ENCODE measurements at places on chromosomes 7 and 10.
A peak's percentile ranks its signal among the peaks of the same experiment; 100 is the strongest.

- DNase-seq, result no peak
These were observed 410.8 kb downstream of the MDFIC start for GRCh38 chr7:115332691-115333090.

DNA sequence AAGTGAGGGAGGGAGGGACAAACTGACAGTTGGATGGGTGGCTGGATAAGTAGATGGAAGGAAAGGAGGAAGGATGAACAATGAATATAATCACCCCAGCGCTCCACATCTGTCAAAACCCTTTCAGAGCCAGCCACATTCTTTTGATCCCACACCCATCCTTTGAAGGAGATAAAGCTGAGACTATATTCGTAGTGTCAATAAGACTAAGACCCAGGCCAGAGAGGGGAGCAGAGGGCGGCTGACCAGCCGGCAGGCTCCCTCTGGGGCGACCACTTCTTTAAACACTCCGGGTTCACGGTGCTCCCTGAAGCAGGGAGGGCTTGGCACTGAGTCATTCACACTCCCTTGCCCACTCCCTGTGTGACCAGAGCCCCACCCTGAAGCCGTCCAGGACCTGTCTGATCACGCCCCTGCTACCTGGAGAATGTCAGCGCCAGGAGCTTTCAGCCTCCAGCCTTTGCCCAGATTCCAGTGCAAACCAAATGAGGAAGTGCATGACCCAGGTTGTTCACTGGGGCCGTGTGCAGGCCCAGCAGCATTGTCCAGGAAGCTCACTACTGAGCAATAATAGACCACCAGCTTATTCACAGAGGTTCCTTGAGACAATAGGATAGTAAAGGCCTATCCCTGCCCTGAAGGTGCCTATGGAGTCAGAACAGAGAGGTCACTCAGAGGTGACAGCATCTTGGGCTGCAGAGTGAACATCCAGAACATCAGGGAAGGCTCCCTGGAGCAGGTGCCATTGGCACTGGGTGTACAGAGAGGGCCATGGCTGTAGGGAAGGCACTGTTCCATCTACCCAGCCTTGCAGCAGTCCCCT is 34.4 kb downstream of the UNC5B start:
- DNase-seq, result no peak

GRCh38 chr10:17644485-17644943 is 563 bp downstream of the STAM start:
- no peak for DNase-seq

GRCh38 chr7:21028599-21028998 is 241.9 kb upstream of the SP8 start:
- DNase-seq, result no peak

DNA sequence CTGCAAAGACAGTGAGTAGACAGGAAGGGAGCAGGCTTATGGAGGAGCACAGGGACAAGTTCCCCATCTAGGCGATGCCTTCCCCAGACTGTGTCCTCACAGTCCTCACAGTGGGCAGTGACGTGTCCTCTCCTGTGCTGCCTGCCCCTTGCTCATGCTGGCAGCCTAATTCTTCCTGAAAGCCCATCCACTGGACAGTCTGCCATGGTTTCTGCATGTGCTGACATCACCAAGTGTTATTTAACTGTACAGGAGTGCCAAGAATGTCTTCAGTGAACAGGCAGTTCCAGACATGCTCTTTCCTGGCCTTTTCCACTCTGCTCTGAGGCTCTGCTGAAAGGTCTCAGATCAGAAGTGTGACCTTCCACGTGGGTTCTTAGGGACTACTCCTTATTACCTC is 54.1 kb downstream of the ZNF248 start:
- DNase-seq, result no peak

GRCh38 chr7:17994079-17994850 is 33.4 kb downstream of the PRPS1L1 start:
- DNase-seq, result no peak

DNA sequence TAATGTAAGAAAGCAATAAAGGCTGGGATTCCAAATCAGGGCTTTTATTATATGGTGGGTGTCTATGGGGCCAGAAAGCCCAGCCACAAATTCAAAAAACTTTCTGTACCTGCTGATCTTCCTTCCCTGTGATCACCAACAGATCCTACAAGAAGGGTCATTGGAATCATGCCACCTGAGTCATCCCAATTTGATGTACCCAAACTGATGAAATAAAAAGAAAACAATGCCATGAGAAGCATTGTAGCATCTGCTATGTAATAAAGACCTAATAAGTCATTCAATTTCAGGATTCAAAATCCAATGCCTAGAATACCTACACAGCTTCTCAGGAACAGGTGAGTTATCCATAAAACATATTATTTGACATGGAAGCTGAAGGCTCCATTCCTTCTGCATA is 228.8 kb downstream of the DKK1 start:
- DNase-seq, result no peak

DNA sequence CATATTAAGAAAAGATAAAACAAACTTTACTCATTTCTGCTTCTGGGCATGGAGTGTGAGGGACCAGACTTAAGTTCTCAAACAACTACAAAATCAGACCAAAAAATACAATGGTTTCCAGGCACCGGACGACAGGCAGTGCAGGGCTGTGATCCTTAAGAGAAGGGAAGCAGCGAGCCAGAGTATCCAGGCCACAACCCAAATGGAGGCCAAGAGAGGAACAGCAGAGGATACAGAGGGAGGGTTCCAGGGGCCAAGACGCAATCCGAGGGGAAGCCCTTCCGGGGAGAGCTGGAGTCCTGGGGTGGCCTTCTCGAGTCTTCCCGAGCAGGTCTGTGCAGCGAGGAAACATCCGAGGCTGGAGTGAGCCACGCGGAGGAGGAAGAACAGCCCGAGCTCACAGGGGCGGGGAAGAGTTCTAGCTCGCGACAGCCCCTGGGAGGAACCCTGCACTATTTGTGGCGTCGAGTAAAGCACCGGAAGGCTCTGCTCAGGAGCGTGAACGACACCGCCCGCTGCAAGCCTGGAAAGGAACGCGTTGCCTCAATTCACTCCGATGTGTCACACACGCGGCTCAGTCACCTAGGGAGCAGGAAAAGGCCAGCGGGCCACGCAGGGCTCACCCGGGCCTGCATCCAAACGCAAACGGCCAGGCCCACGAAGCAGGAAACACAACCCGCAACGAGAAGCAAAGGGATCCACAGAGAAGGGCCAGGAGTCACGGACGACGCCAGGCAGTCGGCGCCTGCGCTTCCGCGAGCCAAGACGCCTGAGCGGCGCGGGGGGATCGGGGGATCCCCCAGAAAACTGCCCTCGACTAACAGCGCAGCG is 933 bp upstream of the RNF32 start:
- DNase-seq, result no peak

DNA sequence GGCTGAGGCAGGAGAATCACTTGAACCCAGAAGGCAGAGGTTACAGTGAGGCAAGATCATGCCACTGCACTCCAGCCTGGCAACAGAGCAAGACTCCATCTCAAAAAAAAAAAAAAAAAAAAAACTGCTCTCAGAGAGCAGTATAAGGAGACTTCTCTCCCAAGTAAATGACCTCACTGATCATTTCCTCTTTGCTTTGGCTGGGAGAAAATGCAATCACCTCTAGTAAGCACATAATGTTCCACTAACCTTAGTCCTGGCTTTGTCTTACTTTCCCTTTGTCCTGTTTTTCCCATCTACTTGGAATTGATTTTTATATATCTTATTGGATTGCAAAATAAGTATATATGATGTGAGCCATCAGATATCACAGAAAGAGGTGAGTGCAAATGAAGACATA is 2.5 kb downstream of the SLC25A13 start:
- DNase-seq, result no peak

GRCh38 chr7:128934361-128935341 is 3.1 kb upstream of the IRF5 start:
- no peak for DNase-seq

GRCh38 chr7:30164567-30164966 is 29.8 kb downstream of the MTURN start:
- no peak for DNase-seq

DNA sequence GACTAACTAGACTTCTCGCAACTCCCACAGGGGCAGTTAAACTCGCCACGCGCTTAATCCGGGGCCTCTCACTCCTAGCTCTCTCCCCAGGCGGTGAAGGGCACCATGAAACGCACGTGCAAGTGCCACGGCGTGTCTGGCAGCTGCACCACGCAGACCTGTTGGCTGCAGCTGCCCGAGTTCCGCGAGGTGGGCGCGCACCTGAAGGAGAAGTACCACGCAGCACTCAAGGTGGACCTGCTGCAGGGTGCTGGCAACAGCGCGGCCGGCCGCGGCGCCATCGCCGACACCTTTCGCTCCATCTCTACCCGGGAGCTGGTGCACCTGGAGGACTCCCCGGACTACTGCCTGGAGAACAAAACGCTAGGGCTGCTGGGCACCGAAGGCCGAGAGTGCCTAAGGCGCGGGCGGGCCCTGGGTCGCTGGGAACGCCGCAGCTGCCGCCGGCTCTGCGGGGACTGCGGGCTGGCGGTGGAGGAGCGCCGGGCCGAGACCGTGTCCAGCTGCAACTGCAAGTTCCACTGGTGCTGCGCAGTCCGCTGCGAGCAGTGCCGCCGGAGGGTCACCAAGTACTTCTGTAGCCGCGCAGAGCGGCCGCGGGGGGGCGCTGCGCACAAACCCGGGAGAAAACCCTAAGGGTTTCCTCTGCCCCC is 19.5 kb downstream of the WNT8B start:
- peak; percentile 13 for DNase-seq

DNA sequence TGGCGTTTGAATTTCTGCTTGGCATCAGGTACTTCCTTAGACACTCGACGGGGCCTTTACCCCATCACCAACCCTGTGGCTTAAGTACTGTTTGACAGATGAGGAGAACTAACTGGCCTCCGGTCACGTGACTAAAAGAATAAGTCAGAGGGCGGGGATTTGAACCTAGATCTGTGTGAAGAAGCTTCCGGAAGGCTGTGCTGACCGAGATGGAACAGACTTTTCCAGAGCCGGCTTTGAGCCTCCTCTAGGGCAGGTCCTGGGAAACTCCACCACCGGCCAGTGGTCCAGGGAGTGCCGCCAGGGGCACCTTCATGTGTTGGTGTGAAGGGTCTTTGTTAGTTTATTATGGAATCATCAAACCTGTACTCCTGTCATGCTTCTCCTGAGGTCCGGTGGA is 26.9 kb downstream of the CAMK1D start:
- no peak for DNase-seq

- no peak for DNase-seq
These were observed 56.4 kb downstream of the CYCS start for GRCh38 chr7:25068502-25069213.

DNA sequence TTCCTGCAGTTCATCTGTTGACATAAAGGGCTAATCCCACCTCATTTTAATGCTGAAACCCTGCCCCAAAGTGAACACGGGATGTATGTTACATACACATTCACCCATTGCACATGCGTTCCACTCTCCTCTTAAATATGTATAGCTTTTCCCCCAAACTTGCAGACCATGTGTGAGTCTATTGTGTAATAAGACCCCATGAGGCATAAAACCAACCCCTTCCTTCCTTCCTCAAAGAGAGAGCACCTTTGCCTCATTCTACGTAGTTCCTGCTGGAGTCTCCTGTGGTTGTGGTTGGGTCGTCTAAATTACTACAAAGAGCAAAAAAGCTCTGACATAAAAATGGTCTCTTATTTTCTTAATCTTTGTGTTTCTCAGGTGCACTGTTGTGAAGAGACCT is 345.7 kb upstream of the KLF6 start:
- no peak for DNase-seq

GRCh38 chr7:36881233-36881874 is 157.1 kb upstream of the AOAH start:
- DNase-seq, result no peak

GRCh38 chr10:36336315-36336714 is 694.2 kb upstream of the FZD8 start:
- DNase-seq, result no peak

GRCh38 chr7:805261-805660 is 27.0 kb upstream of the SUN1 start:
- DNase-seq, result no peak

DNA sequence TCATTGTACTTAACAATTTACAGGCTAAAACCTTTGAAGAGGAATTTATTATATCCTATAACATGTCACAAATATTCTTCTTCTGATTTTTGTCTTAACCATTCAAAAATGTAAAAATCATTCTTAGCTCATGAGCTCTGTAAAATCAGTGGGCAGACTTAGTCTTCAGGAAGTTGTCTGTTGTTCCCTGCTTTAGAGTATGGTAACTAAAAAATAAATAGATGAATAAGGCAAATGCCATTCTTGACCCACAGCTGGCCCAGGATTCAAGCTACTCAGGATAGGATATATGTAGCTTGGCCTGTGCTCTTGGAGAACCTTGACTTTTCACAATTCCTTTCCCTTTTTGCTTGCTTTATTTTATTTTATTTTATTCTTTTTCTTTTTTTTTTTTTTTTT is 51.5 kb downstream of the LRRC4 start:
- DNase-seq, result no peak

GRCh38 chr10:127293640-127294039 is 97.2 kb upstream of the INSYN2A start:
- peak; percentile 3 for DNase-seq

- DNase-seq, result no peak
These were observed 51.3 kb upstream of the NFE2L3 start for GRCh38 chr7:26100406-26101339.

DNA sequence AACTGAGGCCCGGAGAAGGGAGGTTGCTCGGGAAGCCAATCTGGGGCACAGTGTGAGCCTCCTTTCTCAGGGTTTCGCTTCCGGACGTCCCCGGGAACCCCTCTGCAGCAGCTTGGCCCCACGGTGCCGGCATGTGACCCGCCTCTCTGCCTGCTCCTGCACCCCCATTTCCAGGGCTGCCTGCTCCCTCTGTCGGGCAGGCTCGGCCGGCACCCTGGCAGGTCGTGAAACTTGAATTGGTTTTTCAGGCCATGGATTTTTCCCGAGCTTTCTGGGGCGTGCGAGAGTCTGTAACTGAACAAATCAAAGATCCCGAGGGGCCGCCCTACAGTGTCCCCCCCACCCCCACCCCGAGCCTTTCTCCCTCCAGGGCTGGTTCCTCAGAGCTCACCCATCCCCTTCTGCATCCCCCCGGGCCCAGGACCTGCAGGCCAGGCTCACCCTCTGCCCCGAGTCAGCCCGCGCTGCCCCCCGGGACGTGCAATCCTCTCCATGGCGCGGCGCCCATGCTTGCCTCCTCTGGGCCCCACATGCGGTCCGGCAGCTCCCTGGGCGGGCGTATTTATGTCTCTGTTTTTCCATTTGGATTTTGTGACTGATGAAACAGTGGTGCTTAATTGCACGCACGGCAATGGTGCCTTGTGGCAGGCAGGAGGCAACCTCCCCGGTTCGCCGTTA is 58.1 kb downstream of the UNCX start:
- DNase-seq, result no peak

DNA sequence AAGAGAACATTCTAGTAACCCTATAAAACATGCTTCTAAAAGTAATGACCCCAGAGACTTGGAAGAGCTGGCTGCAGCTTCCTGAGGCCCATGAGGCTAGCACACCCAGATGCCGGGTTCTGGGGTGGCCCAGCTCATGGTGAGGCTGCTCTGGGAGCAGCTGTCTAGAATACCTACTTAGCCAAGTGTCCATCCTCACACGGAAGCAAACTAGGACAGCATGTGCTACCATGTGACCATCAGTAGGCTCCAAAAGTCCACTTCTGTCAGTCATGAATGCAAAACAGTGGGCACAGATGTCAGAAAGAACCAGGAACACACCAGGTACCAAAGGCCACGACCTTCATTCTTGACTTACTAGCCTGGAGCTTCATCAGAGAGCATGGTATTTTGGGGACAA is 32.4 kb downstream of the CTBP2 start:
- no peak for DNase-seq

GRCh38 chr7:9148687-9149086 is 715.3 kb downstream of the NXPH1 start:
- DNase-seq, result no peak
